ENCODE measurements at places on chromosomes 4 and X.

- DNase-seq: no peak
Observed at GRCh38 chr4:108346818-108347210, 178.1 kb upstream of the LEF1 start.

DNA sequence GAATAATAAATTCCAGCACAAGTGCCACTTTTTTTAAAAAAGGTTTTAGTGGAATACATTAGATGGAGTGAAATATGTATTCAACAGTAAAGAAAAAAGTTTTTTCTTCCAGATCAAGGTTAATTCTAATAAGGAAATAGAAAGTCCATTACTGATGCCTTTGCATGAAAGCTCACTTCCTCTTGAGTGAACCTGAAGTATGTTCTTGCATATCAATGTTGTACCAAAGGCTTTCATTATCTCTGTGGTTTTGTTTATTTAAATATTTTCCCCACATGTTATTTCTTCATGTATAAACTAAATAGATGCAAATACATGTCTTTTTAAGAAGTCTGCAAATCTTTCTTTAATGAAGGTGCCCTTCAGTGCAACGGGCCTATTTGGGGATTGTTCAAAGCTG is 307.9 kb downstream of the C4orf33 start:
- no peak for DNase-seq

DNA sequence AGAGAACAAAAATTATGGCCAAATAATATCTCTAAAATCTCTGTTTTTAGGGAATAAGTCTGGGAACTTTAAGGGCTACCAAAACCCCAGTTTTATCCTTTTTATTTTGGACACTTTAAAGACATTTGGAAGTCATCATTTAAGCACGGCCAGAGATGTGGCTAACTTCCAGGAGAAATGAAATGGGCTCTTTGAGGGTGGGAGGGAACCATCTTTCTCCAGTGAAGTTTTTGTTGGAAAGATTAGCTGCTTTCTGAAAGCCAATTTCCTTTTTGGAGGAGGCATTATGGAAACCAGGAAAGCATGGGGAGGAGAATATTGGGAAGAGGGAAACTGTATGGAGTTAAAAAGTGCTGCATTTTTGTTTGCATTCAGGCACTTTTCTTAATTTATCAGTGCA is 4.8 kb downstream of the VSIG1 start:
- DNase-seq: no peak

- no peak for DNase-seq
Observed at GRCh38 chr4:55078987-55079386, 46.4 kb downstream of the KDR start.

GRCh38 chr4:41473176-41473575 is 64.8 kb upstream of the LIMCH1 start:
- DNase-seq: no peak

GRCh38 chrX:46216406-46216805 is 328.8 kb downstream of the ZNF674 start:
- DNase-seq: no peak

- no peak for DNase-seq
Observed at GRCh38 chrX:65723706-65724105, 56.3 kb downstream of the MSN start.

GRCh38 chrX:39514801-39515200 is 583.0 kb downstream of the BCOR start:
- no peak for DNase-seq

DNA sequence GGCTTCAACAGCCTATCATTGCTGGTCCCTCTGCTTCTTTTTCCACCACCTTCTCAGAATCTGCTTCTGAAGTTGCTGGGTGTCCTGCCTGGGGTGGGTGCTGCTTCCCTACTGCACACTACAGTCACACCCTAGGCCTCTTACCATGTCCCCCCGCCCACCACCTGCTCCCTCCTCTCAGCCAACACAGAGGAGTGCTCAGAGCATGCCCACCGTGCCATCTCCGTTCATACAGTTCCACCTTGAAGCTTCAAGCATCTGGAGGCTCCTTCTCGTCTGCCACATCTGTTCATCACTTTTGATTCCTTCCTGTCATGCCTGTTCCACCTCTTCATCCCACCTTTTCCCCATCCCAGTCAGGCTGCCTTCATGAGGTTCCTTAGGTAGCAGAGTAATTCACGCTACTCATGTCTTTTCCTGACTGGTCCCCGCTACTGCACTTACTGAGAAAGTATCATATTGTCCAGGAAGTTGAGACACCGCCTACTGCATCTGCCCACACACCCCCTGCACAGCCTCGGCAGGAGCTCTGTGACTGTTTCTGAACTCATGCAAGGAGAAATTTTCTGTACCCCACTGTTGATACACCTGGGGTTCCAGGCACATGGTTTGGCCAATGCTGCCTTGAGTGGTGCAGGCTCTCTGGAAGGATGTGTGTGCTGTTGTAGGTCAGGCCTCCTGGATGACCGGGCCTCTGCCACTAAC is 39.5 kb downstream of the HADH start:
- no peak for DNase-seq

GRCh38 chr4:48445704-48446103 is 37.4 kb upstream of the SLC10A4 start:
- no peak for DNase-seq

DNA sequence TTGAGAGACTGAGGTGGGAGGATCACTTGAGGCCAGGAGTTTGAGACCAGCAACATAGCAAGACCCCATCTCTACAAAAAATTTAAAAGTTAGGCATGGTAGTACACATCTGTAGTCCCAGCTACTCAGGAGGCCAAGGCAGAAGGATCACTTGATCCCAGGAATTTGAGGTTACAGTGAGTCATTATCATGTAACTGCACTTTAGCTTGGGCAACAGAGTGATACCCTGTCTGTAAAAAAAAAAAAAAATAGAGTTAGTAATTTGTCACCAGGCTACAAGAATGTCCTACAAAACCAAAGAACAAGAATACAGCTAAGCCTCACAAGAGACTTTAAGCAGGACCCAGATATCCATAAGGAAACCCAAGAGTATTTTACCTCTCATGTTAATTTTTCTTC is 27.0 kb upstream of the RAB28 start:
- no peak for DNase-seq

DNA sequence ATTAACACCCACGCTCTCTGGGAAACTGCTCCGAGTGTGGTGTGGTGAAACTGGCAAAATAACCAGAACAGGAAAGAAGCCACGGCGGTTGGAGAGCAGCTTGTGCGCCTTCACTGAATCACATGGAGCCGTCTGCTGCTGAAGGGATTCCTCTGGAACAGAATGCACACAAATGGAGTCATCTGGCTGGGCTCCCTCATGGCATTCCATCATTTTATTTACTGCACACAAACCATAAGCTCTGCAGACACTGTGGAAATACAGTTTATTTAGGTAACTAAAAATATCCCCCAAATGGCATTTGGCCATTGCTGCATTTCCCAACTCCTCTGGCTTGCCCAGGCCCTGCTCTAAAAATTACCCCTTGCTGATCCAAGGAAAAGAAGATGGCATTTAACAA is 187.0 kb upstream of the S100G start:
- no peak for DNase-seq

GRCh38 chr4:129223945-129224344 is 128.0 kb downstream of the C4orf33 start:
- no peak for DNase-seq

GRCh38 chrX:57929373-57929772 is 19.1 kb upstream of the ZXDA start:
- DNase-seq: no peak

GRCh38 chr4:24849351-24849750 is 54.0 kb downstream of the SOD3 start:
- DNase-seq: no peak

DNA sequence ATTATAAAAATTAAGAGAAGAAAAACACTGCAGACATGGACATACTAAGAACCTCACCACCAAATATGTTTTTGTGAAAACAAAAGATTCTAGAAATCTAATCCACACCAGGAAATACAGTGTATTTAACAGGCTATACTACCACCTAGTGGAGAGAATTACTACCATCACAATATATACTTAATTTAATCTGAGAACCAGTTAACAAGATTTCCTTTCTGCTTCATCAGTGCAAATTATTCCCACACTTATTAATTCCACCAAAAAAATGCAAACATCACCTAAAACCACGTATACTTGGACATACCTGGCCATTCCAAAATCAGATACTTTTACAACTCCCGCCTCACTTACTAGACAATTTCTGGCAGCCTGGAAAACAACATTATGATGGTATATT is 7.0 kb upstream of the TXK start:
- DNase-seq: no peak

DNA sequence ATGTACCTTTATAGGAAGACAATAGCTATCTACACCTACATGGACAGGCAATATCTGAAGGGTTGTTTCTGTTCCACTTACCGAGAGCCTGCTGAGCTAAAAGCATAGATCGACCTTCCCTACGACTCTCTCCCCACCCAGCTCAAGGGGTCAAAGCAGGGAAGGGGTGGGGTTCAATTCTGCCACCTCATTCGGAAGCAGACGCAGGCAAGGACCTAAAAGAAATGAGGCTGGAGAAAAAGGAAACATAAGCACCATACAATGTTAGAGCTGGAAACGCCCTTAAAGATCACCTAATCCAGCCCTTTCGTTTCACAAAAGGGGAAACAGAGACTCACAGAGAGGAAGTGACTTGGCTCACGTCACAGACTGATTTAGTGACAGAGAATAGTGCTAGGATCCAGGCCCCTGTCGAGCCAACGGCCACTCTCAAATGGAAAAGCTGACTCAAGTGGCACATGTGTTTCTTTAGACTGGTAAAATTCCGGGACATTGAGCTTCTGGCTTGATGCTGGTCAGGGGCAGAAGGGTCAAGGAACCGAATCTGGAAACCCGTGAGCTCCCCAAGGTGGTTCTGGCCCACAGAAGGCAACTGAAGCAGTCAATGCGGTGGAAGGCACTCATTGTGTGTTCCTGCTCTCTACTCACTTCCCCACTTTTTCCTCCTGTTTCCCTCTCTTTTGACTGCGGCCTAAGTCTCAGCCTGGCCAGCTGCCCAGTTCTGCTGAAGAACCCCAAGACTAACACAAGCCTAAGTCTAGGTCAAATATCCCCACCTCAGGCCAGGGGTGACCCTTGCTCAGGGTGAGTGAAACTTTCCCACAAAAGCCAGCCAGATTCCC is 7.5 kb downstream of the SEPTIN6 start:
- no peak for DNase-seq

DNA sequence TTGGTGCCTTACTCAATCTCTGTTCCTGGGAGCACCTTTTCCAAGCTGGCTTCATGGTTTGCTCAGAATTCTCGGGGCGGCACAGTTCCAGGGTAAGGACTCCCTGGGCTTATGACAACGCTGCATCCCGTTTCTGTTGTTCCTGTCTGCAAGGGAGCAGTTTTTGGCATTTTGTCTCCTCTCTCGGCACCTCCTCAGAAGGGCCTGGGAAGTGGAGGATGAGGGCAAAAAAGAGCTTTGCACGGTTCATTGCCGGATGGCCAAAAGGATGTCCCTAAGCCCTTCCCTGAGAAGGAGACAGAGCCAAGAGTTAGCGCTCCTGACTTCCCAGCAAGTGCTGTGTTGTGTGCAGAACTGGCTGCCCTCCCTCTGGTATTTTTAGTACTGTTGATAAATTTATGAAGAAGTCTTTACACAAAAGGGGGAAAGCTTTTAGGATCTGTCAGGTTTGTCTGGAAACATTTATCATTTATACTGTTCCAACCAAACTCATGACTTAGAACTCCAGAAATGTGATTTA is 13.4 kb downstream of the SRD5A3 start:
- no peak for DNase-seq

- DNase-seq: no peak
Observed at GRCh38 chr4:148238811-148239493, 203.3 kb downstream of the NR3C2 start.

GRCh38 chrX:114006664-114007063 is 577.2 kb upstream of the HTR2C start:
- DNase-seq: no peak

DNA sequence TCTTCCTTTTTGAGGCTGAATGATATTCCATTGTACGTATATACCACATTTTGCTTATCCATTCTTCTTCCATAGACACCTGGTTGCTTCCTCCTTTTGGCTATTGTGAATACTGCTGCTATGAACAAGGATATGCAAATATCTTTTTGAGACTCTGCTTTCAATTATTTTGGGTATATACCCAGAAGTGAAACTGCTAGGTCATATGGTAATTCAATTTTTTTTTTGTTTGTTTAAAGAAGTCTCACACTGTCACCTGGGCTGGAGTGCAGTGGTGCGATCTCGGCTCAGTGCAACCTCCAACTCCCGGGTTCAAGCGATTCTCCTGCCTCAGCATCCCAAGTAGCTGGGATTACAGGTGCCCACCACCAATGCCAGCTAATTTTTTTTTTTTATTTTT is 75.3 kb downstream of the METTL14 start:
- no peak for DNase-seq

DNA sequence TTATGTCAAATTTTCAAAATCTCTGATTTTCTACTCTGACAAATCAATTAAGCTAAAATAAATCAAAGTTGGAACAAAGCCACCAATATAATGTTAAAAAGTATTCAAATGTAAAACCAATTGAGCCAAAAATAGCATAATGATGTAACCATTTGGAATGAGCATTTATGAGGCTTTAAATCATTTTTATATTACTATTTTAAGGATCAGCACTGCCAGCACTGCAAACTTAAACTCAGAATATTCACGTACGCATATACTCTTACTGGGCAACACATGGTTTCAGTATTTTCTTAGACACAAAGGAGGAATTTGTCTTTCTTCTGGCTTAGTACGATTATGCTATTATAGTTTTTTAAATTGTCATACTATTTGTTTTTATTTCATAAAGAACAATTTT is 52.2 kb downstream of the AFAP1 start:
- no peak for DNase-seq

DNA sequence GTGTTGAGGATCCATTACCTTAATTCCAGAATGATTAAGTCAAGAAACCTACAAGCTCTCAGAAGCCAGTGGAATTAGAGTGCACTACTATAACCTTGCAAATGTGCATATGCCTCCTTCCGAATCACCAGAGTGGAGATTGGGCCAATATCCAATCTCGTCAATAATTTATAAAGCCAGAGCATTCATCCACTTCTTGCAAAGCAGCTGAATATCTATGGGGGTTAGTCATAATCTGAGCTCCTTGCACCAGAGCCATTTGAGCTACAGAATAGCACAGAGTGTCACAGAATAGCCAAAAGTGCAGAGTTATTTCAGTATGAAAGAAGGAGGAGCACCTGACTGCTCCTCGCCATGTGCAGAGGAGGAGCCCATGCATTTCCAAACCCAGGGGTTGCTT is 69.2 kb upstream of the MTM1 start:
- no peak for DNase-seq

- no peak for DNase-seq
Observed at GRCh38 chr4:159024266-159024665, 78.6 kb upstream of the RAPGEF2 start.

DNA sequence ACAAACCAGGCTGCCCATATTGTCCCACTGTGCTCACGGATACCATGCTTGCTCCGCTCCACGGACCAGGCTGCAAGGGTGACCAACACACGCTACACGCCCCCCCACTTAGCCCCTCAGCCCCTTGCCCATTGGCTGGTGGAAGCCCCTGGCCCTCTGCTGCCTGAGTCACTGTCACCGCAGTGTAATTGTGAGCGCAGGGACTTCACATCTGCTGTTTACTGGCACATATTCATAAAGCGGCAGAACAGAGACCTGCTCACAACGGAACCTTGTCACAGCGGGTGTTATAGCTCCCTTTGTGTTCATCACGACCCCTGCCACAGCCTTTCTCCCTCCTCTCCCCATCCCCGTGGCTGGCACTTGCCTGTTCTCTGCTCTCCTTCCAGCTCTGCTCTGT is 83.7 kb downstream of the PSAPL1 start:
- DNase-seq: no peak

GRCh38 chr4:2093265-2093664 is 34.1 kb downstream of the NAT8L start:
- DNase-seq: no peak

All from glutamatergic neuron (in vitro differentiated cells).